ENCODE measurements at places on chromosomes 2 and 18.

GRCh38 chr2:178997477-178997876 lies 52.5 kb downstream of the CCDC141 start:
- DNase-seq: no peak

- no peak for DNase-seq
Observed at GRCh38 chr2:239042551-239043320, 194.9 kb downstream of the TWIST2 start.

DNA sequence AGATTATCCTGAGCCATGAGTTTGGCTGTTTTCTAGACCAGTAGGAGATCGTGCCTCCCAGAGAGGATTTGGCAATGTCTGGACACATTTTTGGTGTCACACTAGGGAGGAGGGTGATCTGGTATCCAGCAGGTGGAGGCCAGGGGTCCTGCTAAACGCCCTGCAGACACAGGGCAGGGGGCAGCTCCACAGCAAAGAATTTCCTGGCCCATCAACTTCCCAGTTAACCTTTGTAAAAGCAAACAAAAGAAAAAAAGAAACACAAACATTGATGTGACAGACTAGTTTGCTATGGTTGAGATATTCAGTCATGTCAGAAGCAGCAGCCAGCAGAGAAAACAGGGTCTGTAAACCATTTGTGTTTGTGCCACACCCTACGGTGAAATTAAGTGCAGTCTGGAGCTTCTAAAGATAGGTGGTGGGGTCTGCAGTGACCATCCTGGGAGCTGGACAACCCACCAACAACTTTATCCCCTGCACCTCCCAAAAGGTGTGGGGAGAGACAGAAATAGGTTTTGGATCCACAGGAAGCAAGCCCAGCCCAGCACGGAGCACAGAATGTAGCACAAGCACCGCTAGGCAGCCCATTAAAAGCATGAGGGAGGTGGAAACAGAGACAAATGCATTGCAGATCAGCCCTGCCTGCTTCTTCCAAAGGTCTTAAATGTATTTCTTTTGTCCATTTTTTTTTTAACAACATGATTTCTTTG lies 232.5 kb downstream of the MYT1L start:
- DNase-seq: no peak

- DNase-seq: no peak
Observed at GRCh38 chr2:228590681-228591080, 409.2 kb upstream of the SPHKAP start.

DNA sequence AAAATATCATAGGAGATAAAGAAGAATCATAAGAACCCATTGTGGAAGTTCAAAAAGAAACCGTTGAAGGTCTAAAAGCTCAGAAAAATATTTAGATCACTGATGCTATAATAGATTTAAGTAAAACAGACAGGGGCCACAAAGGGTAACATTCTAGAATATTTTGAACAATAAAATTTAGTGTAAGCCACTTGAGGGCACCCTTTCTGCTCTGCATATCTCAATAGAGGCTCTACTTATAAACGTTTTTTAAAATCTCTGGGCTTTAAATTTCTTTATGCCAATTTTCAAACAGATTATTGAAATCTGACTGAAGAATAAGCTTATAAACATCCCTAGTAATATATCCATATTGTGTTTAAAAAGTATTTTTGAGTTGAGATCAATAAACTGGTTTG lies 57.6 kb upstream of the IL1RL1 start:
- DNase-seq: peak; percentile 52

GRCh38 chr2:109270505-109271312 lies 141.7 kb downstream of the SH3RF3 start:
- DNase-seq: no peak

- no peak for DNase-seq
Observed at GRCh38 chr2:121455446-121455845, 75.2 kb upstream of the RNU4ATAC start.

GRCh38 chr2:31255911-31256571 lies 22.1 kb downstream of the EHD3 start:
- DNase-seq: no peak

- no peak for DNase-seq
Observed at GRCh38 chr2:42268528-42269151, 92.4 kb downstream of the COX7A2L start.

- DNase-seq: no peak
Observed at GRCh38 chr2:74845217-74845751, 11.4 kb downstream of the HK2 start.

DNA sequence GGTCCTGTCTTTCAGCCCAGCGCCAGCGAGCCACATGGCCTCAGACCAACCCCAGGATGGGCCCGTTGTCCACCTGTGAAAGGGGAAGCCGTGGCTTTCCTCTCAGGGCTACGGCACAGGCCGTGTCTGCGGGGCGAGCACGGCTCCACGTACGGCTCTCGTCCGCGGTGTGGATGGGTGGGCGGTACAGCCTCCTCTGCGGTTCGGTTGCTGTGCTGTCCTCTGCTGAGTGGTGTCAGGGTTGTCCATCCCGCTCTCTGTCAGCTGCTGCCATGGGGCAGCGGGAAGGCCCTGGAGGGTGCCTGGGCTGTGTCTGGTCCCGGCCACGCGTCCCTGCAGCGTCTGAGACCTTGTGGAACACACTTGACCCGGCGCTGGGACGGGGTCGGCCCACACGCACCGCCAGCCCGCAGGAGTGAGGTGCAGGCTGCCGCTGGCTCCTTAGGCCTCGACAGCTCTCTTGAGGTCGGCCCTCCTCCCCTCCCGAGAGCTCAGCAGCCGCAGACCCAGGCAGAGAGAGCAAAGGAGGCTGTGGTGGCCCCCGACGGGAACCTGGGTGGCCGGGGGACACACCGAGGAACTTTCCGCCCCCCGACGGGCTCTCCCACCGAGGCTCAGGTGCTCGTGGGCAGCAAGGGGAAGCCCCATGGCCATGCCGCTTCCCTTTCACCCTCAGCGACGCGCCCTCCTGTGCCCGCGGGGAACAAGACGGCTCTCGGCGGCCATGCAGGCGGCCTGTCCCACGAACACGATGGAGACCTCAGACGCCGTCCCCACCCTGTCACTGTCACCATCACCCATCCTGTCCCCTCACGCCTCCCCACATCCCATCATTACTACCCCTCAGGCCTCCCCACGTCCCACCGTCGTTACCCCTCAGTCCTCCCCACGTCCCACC lies 128.7 kb downstream of the NFATC1 start:
- DNase-seq: peak; percentile 66

DNA sequence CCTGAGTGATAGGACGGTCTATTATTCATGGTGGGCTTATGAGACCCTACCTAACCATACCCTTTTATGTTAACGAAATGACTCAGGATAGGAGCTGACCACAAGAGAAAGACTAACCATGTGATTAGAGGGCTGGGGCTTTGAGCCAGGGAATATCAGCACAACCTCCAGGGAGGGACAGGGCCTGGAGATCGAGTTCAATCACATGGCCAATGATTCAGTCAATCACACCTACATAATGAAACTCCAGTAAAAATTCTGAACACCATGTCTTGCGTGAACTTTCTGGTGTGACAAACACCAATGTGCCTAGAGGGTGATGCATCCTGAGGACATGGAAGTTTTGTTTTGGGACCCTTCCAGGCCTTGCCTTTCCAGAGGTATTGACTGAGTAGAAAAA lies 2.2 kb upstream of the TEX51 start:
- DNase-seq: no peak

DNA sequence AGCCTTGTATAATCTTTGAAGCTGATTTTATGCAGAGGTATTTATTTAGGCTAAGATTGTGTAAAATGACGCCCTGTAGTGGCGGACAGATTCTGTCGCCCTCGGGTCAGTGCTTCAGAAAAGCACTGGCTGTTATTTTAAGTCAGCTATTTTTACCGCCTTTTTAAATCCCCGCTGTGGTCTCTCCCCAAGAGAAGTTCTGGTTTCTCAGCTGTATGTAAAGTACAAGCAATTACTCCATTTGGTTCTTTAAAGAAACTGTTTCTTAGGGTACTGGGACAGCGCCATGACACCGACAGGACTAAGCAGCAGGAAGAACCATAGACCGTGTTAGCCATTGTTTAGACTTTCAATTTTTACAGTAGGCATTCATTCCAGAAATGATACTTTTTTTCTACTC lies 65.0 kb downstream of the UGGT1 start:
- DNase-seq: no peak

DNA sequence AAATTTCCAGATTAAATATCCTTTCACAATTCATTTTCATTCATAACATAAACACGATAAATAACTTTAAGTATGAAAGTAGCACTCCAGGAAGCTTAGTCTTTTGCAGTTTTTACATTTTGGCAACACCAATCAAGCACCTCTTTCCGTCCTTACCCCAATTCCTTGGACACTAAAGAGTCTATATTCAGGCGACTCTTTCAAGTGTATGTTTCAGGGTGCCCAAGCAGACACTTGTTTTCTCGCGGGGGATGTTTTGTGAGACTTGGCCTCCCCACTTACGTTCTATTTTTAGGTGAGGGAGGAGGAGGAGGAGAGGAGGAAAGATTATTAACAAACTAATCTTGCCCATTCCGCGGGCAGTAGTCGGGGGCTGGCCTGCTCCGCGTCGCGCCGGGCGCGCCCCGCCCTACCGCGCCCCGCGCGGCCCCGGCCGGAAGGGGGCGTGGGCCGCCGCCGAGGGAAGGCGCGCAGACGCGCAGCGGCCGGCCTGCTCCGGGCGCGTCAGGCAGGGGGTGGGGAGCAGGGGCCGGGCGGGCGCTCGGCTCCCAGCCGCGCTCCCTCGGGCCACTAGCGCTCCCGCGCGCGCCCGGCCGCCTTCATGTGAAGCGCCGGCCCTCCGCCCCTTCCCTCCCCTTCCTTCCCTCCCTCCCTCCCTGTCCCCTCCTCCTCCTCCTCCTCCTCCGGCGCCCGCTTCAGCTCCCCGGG lies at the start of gene ITPRID2:
TSS of gene ITPRID2 (plus strand) at position 473 of the 708 bp plus-strand sequence. CDS start 337 bp downstream, outside the sequence.
- DNase-seq: peak; percentile 36

GRCh38 chr2:238225911-238226697 lies 13.7 kb downstream of the HES6 start:
- no peak for DNase-seq

- DNase-seq: no peak
Observed at GRCh38 chr2:227759411-227760118, 13.9 kb downstream of the SCYGR8 start.

DNA sequence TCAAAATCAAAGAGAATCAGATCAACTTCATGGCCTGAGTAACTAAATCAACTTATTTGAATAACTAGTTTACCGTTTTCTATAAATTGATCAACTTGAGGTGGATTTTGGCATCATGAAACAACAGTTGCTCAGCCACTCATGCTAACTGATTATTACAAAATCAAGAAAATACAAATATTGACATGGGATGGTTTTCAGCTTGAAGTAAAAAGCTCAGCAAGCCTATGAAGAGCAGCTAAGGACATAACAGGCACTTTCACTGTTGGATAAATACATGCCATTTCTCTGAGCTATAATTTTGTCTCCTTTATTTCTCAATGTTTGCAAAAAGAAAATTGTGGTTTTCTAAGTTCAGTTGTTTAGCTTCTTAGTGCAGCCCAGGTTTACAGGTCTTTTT lies 18.9 kb downstream of the SRD5A2 start:
- no peak for DNase-seq

DNA sequence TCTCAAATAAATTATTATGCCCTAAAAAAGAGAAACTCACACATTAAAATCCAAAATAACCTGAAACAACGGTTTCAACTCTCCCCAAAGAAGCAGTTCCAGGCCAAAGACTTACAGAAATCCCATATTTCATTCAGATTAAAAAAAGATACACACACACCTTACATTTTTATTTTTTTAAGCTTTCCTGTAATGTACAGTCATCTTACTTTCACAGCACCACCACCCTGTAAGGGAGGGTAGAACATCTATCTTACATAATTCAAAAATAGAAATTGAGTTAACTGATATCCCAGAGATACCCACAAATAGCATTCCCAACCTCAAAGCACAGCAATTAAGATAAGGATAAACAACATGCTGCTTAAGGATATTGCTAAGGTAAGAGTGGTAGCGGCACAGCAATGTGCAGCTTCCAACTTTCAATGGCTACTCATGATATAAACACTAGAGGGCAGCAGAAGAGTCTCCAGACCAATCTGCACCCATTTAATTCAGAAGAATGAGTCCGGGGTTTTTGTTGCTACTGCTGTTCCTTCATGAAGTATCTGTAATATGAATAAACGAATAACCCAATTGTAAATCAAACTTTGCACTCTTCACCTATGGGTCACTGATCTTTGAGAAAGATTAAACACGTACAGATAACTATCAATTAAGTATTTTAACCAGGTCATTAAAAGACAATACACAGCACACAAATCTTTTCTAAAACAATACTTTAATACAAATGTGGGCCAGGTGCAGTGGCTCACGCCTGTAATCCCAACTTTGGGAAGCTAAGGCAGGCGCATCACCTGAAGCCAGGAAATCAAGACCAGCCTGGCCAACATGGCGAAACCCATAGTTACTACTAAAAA lies 11.3 kb downstream of the GFPT1 start:
- DNase-seq: no peak

- no peak for DNase-seq
Observed at GRCh38 chr2:219706823-219707281, 79.4 kb downstream of the SLC4A3 start.

DNA sequence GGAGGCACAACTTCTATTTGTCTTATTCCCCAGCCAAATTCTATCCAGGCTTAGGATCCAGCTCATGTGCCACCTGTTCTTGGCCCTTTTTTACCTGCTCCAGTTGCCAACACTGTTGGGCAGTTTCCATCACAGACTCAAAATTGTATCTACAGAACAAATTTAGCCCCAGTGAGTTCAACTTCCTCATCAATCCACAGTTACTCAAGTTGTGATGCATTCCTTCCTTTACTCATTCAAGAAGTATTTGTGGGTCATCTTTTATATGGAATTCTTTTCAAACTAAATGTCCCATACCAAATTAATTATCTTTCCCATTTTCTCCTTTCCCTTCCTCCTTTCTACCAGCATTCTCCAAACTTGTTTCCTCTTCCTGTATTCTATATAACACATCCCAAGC lies 12.7 kb upstream of the DDX18 start:
- no peak for DNase-seq
